M059J (cell line): ENCODE measurements at places on chromosomes 13 and 19.
A peak's percentile ranks its signal among the peaks of the same experiment; 100 is the strongest.

GRCh38 chr19:55075371-55075998, at the start of gene EPS8L1:
TSS of gene EPS8L1 (plus strand) at chr19:55075869. CDS start at chr19:55076445, 576 bp downstream.
- DNase-seq: no peak

GRCh38 chr19:50939596-50939995, 13.2 kb downstream of the KLK5 start:
- no peak for DNase-seq

DNA sequence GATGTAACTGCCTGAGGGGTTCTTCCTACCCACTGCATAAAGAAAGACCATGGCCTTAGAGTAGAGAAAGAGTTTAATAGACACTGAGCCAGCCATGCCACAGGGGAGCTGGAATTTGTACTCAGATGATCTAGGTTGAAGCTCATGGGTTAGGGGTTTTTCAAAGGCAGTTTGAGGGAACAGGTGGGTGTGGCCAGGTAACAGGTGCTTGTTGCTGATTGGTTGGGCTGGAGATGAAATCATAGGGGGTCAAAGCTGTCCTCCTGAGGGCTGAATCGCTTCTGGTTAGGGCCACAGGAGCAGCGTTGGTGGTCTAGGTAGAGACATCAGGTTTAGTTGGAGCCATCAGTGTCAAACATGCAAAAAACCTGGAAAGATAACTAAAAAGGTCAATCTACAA, 59.2 kb upstream of the CSNK1A1L start:
- no peak for DNase-seq

DNA sequence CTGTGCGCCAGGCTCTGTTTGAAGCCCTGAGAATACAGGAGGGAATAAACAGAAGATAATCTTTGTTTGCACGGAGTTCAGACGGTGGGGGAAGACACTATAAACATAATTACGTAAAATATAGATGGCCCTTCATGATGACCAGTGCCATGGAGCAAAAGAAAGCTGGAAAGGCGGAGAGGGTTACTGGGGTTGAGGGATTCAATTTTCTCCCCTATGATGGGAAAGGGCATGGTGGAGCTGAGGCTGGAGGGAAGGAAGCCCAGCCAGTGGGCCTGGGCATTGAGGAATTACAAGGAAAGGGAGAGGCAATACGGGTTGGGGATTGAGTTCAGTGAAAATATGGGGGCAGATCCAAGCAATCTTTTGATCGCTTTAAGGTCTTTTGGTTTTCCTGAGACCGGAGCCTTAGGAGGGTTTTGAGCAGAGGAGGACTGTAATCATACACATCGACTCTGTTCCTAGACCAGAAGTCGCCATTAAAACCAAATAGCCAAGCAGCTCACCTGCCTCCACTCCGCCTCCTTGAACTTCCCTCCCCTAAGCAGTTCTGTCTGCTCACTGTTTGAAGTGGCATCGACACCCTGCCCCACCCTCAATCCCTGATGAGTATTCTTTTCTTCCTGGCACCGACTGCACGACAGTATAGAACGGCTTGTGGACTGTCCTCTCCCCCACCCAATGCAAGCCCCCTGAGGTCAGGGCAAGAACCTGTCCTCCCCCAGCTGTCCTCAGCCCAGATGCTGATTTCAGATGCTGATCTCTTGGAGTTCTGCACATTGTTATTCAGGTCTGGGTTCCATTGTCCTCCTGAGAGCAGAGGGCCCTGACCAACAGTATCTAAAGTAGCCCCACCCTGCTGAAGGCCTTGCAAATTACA, 813 bp upstream of the ZNF296 start:
- no peak for DNase-seq

- DNase-seq: no peak
These were observed 1141.0 kb upstream of the PRR20A start for GRCh38 chr13:55999709-56000108.

DNA sequence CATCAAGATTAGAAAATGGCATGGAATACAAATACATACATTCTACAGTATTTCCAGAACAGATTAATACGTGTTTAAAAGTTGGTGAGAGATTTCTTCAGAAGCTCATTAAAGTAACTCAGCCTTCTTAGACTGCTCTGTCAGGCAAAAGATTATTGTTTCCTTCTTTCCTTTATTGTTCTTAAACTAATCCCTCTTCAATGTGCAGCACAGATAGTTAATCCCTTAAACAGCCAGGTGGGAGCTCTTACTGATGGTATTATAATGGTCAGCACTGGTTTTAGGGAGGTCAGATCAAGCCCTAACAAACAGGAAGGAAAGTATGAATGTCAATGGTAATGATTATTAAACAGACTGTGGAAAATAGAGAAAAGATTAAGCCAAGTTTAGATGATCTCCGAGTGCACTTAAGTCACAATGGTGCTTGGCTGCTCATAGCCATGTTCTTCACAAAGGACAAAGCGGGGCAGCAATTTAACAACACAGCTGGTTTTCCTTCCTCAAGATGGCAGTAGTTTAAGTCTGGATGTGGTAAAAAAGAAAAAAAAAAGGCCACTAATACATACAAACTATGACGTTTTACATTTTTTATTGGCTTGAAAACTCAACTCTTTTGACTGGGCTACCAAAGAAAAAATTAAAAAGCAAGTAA, 992.6 kb downstream of the PCDH9 start:
- no peak for DNase-seq

DNA sequence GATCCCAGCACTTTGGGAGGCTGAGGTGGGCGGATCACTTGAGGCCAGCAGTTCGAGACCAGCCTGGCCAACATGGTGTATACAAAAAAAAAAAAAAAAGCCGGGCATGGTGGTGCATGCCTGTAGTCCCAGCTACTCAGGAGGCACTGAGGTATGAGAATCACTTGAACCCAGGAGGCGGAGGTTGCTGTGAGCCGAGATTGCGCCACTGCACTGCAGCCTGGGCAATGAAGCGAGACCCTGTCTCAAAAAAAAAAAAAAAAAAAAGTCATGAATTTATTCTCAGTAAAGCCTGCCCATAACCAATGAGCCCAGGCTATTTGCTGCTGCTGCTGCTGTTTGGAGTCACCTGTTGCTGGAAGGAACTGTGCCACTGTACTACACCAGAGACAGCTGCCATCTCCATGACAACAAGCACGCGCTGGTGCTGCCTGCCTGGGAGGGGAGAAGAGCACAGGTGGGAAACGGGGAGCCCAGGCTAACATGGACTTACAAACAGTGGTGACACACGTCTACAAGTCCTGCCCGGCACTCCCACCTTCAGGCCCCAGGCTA, 11.3 kb downstream of the ZFR2 start:
- no peak for DNase-seq

DNA sequence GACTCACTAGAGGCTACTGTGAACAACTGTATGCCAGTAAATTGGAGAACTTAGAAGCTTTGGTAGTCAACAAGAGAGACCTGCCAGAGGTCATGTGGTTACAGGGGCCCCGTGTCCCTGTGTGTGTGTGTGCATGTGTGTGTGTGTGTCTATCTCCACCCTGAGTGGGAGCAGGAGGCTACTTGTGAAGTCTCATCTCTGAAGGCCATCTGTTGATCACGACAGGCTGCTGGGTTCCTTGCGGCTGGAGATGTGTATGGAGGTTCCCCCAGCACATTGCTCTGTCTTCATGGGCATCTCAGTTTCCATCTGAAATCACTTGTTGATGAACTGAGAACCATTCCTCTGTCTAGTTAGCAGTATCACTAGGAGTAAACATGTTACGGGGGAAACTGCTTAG, 58.2 kb upstream of the TEX29 start:
- no peak for DNase-seq

- no peak for DNase-seq
These were observed 540.4 kb downstream of the DIAPH3 start for GRCh38 chr13:59623206-59623915.

- no peak for DNase-seq
These were observed 1.6 kb downstream of the CALR start for GRCh38 chr19:12939975-12940423.

GRCh38 chr19:28984315-28984714, 228.6 kb downstream of the UQCRFS1 start:
- no peak for DNase-seq

DNA sequence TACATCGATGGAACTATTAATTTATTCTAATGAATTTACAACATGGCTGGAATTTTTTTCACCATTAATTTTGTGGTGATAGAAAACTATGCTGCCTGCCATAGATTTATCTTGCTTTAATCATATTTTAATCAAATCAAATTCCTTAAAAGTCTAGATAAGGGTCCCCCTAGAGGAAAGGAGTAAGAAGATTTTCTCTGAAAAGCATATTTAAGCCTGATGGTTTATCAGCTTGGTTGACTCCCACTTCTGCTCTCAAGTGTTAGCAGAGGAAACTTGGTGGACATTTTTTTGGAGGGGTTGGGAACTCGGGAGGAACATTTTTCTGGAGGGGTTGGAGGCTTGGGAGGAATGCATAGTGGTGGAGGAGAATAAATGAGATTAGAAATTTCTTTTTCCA, 253.3 kb downstream of the KCNRG start:
- no peak for DNase-seq

DNA sequence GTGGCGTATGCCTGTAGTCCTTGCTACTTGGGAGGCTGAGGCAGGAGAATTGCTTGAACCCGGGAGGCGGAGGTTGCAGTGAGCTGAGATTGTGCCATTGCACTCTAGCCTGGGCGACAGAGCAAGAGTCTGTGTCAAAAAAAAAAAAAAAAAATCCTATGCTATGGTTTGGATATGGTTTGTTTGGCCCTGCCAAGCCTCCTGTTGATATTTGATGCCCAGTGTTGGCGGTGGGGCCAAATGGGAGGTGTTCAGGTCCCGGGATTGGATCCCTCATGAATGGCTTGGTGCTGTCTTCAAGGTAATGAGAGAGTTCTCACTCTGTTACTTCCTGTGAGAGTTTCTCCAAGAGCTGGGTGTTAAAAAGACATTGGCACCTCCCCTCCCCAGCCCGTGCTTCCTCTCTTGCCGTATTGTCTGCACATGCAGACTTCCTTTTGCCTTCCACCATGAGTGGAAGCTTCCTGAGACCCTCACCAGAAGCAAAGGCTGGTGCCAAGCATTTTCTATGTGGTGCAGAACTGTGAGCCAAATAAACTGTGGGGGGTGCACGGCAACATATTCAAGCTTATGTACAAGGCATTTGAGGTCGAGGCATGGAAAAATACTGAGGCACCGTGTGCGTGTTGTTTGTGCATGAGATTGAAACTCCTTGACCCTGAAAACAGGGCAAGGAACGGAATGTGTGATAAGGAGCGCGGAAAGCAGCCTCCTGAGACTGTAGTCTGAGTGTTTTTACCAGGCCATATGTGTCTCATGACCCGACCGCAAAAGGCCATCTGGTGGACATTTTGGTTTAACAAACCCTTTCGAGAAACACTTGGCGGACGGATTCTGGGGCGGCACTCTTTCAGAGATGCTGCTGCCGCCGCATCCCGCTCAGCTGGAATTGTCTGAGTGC, 7.3 kb downstream of the SIGLEC9 start:
- DNase-seq: no peak

DNA sequence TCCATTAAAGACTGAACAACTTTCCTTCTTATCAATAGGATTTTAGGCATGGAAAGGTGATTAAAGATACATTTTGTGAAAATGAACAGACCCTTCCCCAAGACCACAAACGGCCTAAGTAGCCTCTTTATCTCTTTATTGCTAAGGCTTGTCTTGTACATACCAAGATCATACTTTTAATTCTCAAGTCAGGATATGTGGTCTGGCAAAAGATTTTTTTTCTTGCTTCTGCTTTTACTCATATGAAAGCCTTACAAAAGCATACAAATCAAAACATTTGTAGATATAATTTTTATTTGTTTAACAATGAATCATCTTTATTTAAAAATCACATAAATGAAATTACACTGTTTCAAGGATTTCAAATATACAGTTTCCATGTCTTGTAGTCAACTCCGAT, 35.8 kb downstream of the TGDS start:
- no peak for DNase-seq

- DNase-seq: no peak
These were observed 2.3 kb downstream of the SLC5A5 start for GRCh38 chr19:17873786-17874757.

DNA sequence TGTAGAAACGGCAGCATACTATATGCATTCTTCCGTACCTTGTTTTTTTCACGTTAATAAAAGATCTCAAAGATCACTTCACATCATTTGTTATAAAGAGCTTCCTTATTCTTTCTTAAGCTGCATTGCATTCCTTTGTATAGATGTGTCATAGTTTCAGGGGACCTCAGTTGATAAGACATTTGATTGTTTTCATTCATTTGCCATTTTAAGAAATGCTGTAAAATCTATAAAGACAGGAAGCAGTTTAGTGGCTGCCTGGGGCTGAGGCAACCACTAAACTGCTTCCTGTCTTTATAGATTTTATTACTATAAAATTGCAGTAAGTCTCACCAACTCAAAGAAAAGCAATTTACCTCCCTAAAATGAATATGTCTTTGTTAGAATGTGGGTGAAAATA, 59.4 kb downstream of the ZDHHC20 start:
- peak; percentile 43 for DNase-seq

- peak; percentile 94 for DNase-seq
These were observed 6.5 kb downstream of the NKPD1 start for GRCh38 chr19:45154064-45154827.

GRCh38 chr13:87754097-87754496, 82.9 kb downstream of the SLITRK5 start:
- DNase-seq: no peak

GRCh38 chr19:50514346-50515167, 844 bp upstream of the ASPDH start:
- DNase-seq: no peak

- no peak for DNase-seq
These were observed 24.9 kb downstream of the MICOS13 start for GRCh38 chr19:5655412-5655811.

GRCh38 chr13:47478985-47479384, 522.1 kb downstream of the SUCLA2 start:
- DNase-seq: peak; percentile 42

DNA sequence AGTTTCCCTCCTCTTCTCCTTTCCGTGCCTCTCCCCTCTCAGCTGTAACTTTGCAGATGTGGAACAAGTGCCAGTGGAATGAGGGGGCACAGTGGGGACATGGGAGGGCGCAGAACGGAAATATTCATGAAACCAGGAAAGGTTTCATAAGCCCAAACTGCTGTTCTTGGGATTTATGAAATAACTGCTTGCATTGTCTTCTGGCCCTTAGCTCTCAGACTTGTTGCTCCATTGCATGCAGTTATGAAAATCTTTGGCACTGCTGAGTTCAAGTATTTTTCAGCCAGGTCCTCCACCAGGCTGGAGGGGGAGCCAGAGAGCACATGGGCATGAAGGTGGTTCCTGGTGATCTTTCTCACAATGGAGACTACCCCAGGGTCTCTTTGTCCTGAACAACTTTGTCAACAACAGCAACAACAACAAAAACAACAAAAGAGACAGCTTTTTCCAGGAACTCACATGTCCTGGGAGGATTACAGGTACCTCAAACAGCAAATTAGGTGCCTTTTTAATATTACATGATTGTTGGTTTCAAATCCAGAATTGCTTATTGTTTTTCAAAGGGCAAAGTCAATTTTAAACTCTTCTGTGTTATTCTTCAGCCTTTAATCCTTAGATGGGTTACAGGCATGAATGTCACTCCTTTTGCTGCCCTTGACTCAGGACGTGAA, 1.5 kb downstream of the RGCC start:
- peak; percentile 35 for DNase-seq
